ENCODE measurements at places on chromosomes 16 and 17.

GRCh38 chr16:14301169-14302030 lies 230.3 kb downstream of the MRTFB start:
- no peaks in the 10 kb centered on the region for H3K4me1 ChIP-seq
- no peaks in the 10 kb centered on the region for H3K36me3 ChIP-seq
- H3K27ac ChIP-seq: peak overlapping the region; percentile 47
- H3K27me3 ChIP-seq: peaks cover 7% of the 10 kb centered on the region

GRCh38 chr16:69366431-69366830 lies 14.8 kb upstream of the TMED6 start:
- H3K36me3 ChIP-seq: peaks cover 72% of the 10 kb centered on the region
- H3K27me3 ChIP-seq: no peaks in the 10 kb centered on the region
- no peak overlapping the region for H3K4me3 ChIP-seq
- DNase-seq: no peak
- H3K27ac ChIP-seq: no peak overlapping the region

DNA sequence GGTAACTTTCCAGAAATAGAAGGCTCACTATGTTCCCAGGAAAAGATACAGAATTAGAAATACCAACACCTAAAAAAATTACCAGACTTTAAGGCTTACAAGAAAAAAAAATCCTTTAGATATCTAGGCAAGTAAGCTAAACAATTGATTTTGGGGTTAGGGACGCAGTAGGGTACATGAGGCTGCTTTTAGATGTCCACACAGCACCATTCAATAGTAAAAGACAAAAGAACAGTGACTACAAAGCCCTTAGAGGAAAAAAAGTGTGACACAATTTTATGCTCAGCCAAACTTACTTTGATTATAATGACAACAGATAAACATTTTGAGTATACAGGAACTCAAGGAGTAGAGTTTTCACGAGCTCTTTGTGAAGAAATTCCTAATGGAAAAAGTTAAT lies 29.9 kb downstream of the METTL16 start:
- H3K36me3 ChIP-seq: peaks cover 17% of the 10 kb centered on the region
- no peak for DNase-seq
- H3K4me3 ChIP-seq: no peak overlapping the region
- no peaks in the 10 kb centered on the region for H3K27me3 ChIP-seq
- peaks cover 17% of the 10 kb centered on the region for H3K4me1 ChIP-seq

DNA sequence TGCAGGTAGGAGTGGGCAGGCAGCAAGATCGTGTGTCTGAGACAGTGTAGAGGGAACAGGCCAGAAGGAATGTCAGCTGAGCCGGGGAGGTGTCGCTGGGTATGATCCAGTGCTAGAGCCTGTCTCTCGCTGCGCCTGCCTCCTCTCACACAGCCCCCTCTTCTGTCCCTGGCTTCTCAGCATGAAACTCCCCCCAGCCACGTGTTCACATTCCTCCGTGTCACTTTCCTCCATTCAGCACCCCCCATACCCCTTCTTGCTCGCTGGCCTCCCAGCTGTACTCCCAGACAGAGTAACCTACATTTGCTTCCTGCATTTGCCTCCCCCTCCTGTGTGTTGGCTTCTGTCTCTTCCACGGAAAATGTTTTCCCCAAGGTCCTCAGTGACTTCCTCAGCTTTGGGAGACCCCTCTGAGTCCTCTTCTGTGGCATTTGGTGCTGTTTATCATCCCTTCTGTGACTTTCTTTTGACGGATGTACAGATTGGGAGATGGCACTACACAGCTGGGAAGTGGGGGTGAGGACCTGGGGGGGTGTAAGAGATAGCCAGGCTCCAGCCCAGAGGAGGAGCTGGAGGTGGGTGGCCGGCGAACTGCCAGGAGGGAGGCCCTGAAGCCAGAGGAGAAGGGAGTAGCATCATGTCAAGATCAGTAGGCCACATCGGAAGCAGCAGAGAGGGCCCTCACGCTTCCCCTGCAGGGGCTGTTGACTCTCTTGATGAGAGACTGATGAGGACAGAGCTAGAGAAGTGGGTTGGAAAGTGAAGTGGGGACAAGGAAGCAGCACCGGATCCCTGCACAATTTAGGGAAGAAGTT lies 19.2 kb downstream of the SGF29 start:
- no peak for DNase-seq
- H3K4me3 ChIP-seq: no peak overlapping the region
- peak overlapping the region; percentile 8 for H3K27ac ChIP-seq
- no peaks in the 10 kb centered on the region for H3K36me3 ChIP-seq

DNA sequence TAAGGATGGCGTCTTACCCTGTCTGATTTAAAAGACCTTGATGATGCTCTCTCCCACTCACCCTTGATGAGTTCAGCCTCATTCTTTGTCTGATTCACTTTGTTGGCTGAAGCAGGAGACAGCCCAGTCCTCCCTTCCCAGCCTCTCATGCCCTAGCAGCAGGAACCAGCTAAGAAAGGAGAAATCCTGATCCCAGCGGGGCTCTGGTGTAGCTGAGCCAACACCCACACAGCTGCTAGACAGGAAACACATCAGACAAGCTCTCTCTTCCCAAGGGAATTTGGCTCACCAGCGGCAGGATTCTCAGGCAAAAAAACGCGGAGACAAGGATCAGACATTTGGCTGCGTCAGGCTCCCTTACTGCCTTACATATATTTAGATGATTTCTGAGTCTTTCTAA lies 211.5 kb downstream of the CDH11 start:
- H3K27ac ChIP-seq: no peak overlapping the region
- no peak for DNase-seq
- no peaks in the 10 kb centered on the region for H3K36me3 ChIP-seq

- DNase-seq: no peak
- H3K4me3 ChIP-seq: no peak overlapping the region
- H3K36me3 ChIP-seq: no peaks in the 10 kb centered on the region
- peaks cover 12% of the 10 kb centered on the region for H3K4me1 ChIP-seq
- no peak overlapping the region for H3K27ac ChIP-seq
- no peaks in the 10 kb centered on the region for H3K27me3 ChIP-seq
Observed at GRCh38 chr16:30637944-30638343, 12.8 kb upstream of the PRR14 start.

- H3K27me3 ChIP-seq: no peaks in the 10 kb centered on the region
- peak overlapping the region; percentile 86 for H3K27ac ChIP-seq
- H3K4me1 ChIP-seq: peaks cover 18% of the 10 kb centered on the region
- no peak for DNase-seq
- H3K36me3 ChIP-seq: no peaks in the 10 kb centered on the region
Observed at GRCh38 chr17:55730808-55731207, 8.1 kb upstream of the TMEM100 start.

GRCh38 chr16:8946544-8946943 lies 17.2 kb downstream of the USP7 start:
- H3K27ac ChIP-seq: no peak overlapping the region
- no peaks in the 10 kb centered on the region for H3K27me3 ChIP-seq
- peaks cover 77% of the 10 kb centered on the region for H3K4me1 ChIP-seq
- H3K36me3 ChIP-seq: no peaks in the 10 kb centered on the region

DNA sequence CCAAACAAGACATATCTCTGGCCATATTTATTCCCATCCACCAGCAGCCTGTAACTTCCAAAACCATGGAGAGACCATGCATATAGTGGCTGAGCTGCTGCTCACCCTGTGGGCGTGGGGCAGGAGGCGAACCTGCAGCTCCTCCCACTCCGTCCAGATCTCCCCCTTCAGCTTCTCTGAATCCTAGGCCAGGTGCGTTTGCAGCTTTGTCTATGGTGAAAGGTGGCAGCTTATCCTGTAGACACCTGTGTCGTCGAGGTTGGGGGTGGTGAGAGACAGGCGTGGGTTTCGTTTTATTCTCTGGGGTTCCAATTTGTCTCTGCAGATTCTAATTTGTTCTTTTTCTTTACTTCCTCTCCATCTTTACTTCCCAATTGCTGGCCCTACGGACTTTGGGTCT lies 9.7 kb upstream of the ANKS4B start:
- H3K27me3 ChIP-seq: no peaks in the 10 kb centered on the region
- no peaks in the 10 kb centered on the region for H3K36me3 ChIP-seq
- H3K4me3 ChIP-seq: no peak overlapping the region
- no peaks in the 10 kb centered on the region for H3K4me1 ChIP-seq
- DNase-seq: no peak
- H3K27ac ChIP-seq: no peak overlapping the region

GRCh38 chr17:4998732-4999429 lies 1.1 kb downstream of the KIF1C start:
- peak overlapping the region; percentile 94 for H3K27ac ChIP-seq
- peak; percentile 78 for DNase-seq
- H3K4me1 ChIP-seq: peaks cover 23% of the 10 kb centered on the region
- peaks cover 33% of the 10 kb centered on the region for H3K36me3 ChIP-seq
- H3K27me3 ChIP-seq: no peaks in the 10 kb centered on the region

DNA sequence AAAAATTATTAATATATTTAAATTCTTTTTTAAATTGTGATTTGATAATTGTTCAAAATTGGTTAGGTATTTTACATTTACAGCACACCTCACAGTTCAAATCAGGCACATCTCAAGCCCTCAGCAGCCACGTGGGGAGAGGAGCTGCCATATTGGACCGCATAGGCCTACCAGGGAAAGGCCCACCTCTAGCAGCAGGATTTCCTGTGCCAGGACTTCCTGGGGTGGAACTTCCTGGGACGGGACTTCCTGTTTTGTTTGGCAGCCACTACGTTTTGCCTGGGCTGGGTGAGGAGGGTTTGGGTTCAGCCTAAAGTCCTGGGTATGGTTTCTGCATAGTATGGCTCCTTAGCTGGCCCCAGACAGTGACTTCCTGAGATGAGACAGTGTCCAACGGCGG lies 298.5 kb upstream of the FOXF1 start:
- H3K4me1 ChIP-seq: peaks cover 17% of the 10 kb centered on the region
- DNase-seq: no peak
- no peaks in the 10 kb centered on the region for H3K36me3 ChIP-seq
- H3K27me3 ChIP-seq: no peaks in the 10 kb centered on the region

- peaks cover 26% of the 10 kb centered on the region for H3K36me3 ChIP-seq
- peaks cover 59% of the 10 kb centered on the region for H3K4me1 ChIP-seq
- no peaks in the 10 kb centered on the region for H3K27me3 ChIP-seq
- H3K4me3 ChIP-seq: no peak overlapping the region
Observed at GRCh38 chr17:17079336-17079735, 37.1 kb downstream of the MPRIP start.

GRCh38 chr17:81194941-81195901 lies 27.5 kb downstream of the CEP131 start:
- no peak for DNase-seq
- no peak overlapping the region for H3K4me3 ChIP-seq
- no peaks in the 10 kb centered on the region for H3K27me3 ChIP-seq
- peaks cover 8% of the 10 kb centered on the region for H3K4me1 ChIP-seq
- H3K36me3 ChIP-seq: peaks cover 7% of the 10 kb centered on the region

DNA sequence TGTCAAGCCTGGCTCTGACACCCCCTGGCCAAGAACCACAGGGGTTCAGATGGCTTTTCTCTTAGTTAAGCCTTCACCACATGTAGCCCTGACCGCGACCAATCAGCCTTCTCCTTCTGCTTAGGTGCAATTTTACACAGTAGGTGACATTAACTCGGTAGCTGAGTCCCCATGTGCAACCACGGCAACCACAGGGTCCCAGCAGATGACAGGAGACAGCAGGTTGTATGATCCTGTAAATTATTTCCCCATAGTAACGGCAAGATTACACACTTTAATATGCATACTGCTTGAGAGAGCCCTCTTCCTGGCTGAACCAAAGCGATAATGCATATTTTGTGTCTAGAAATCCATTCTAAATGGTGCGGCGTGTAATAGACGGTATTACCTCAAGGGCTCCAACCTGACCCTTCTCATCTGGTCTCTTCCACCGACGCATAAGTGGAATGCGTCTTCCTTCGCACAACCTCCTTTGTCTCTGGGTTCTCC lies 458.7 kb upstream of the ZFHX3 start:
- no peaks in the 10 kb centered on the region for H3K27me3 ChIP-seq
- no peaks in the 10 kb centered on the region for H3K36me3 ChIP-seq
- no peak for DNase-seq
- H3K27ac ChIP-seq: no peak overlapping the region
- H3K4me1 ChIP-seq: no peaks in the 10 kb centered on the region

Data from upper lobe of right lung (tissue), 1 donor.